ENCODE measurements at places on chromosomes 13 and 19.
A peak's percentile ranks its signal among the peaks of the same experiment; 100 is the strongest.

- DNase-seq, result no peak
Measured at GRCh38 chr13:99686157-99686572, 184.9 kb downstream of the TM9SF2 start.

DNA sequence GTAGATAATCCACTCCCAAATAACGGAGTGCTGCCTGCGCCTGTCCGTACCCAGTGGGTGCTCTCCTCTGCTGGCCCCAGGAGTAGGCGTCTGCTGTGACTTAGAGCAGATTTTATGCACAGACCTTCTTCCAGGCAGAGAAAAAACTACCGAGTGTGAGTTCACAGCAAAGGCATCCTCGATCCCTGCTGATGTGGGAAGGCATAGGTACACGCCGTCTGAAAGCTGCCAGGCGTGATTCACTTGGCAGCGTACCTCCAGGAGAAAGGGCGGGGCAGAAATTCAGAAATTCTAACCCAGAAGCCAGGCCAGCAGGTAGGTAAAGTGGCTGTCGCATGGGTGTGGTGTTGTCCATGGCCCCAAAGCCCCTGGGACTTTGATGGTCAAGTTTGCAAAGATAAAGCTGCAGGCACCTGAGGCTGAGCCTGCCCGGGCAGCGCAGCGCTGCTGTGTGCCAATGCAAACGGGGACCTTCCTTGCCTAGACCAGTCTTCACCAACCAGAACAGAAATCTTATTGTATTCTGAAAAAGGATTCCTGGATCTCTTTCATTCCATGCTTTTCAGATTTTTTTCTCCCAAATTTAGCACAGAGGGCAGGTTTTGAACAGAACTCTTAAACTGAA lies 36.3 kb downstream of the COL4A2 start:
- DNase-seq, result no peak

DNA sequence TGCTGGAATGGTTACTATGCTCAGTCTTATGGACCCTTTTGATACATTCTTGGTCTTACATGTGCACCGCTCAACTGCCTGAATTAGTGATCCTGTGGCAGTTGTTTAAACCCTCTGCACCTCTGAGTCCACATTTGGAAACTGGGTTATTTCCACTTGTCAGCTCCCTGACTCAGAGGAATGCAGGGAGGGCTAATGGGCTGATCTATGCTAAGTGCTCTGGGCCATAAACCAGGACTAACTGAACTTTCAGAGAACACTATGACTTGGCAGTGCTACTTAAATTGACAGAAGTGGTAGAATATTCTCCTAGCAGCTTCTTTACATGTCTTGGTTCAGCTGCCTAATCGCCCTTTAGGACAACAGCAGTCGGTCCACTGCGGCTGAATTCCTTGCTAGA lies 26.8 kb upstream of the MED4 start:
- DNase-seq, result no peak

DNA sequence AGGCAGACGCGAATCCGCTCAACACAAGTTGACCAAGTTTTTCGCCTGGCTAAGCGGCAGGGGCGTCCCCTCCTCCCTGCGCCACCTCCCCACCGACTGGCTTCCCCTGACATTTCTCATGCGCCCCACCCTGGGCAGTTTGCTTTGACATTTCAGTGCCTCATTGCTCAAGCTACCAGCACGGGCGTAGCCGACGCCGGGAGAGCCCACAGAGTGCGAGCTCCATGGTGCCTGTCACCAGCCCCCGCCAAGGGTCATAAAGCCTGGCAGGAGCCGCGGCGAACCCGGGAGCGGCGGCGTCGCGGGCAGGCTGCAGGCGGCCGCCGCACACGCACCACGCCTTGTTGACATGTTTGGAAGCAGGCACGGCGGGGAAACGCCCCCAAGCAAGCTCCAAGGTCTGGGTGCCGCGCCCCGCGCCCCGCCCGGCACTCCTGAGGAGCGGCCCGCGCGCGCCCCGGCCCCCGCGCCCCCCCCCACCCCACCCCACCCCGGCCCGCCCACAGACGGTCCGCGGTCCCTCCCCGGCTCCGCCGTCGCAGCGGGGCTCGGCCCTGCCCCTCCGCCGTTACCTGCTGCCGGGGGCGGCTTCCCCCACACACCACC lies 601 bp downstream of the FBXL3 start:
- DNase-seq, result peak; percentile 72

GRCh38 chr19:4647676-4648644 lies 8.6 kb downstream of the TNFAIP8L1 start:
- no peak for DNase-seq

DNA sequence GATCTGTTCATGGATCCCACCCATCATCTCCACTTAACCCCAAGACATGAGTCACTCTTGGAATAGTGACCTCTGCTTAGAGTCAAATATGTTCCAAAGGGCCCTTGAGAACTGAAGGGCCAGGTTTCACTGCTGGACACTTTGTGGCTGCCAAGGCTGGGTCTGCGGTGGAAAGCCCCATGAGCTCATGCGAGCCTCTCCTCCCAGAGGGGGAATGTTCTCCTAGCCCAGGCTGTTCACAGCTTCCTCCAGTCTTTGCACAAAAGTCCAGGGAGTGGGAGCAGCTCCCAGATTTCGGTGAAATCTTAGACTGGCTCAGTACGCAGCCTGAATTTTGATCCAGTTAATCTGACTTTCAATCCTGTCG lies 732 bp upstream of the DCLK1 start:
- no peak for DNase-seq

GRCh38 chr13:35925669-35926068 lies 205.5 kb downstream of the DCLK1 start:
- DNase-seq, result no peak

DNA sequence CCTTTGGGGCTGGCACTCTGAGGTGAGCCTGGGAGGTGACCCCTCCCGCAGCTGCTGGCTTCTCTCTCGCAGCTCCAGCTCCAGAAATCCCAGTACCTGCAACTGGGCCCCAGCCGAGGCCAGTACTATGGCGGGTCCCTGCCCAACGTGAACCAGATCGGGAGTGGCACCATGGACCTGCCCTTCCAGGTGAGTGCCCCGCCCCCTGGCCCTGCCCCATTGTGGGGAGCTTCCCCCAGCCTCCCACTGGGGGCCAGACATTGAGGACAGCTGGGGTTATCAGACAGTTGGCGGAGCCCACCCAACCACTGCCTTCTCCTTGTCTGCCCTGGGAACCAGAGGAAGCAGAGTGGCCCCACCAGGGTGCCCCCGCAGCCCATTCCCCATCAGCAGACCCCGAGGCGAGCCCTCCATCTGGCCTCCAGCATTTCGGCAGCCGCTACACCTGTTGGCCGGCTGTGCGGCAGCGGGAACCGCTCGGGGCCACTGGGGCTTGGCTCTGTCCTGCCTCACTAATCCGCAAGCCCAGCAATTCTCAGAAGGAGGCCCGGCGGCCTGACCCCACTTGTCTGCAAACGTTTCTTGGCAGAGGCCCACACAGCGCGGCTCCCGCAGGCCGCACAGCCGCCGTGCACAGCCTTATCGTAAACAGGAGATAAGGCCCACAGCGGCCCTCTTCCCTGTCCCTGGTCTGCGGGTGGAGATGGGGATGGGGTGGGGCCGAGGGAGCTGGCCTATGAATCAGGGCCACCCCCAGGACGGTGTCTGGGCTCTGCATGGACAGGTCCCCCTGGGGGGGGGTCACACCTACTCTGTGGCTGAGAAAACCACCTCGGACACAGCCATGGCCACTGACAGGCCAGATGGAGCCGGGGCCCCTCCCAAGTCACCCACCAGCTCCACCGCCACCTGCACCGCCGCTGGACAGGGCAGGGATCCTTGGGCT lies 48.0 kb downstream of the COMP start:
- no peak for DNase-seq

DNA sequence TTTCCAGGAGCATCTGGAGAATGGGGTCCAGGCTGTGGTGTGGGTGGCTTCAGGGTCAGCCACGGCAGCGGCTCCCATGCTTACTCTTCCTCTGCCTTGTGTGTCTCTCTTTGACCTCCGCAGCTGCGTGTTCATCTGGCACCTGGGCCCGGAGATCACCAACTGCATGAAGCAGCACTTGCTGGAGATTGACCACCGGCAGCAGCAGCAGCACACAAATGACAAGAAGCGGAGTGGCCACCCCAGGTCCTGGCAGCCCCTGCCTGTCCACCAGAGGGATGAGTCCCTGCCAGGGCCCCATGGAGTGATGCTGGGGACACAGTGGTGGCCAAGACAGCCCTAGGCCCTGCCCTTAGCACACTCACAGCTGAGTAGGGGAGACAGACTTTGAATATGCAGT lies 18.4 kb upstream of the OVOL3 start:
- DNase-seq, result no peak

DNA sequence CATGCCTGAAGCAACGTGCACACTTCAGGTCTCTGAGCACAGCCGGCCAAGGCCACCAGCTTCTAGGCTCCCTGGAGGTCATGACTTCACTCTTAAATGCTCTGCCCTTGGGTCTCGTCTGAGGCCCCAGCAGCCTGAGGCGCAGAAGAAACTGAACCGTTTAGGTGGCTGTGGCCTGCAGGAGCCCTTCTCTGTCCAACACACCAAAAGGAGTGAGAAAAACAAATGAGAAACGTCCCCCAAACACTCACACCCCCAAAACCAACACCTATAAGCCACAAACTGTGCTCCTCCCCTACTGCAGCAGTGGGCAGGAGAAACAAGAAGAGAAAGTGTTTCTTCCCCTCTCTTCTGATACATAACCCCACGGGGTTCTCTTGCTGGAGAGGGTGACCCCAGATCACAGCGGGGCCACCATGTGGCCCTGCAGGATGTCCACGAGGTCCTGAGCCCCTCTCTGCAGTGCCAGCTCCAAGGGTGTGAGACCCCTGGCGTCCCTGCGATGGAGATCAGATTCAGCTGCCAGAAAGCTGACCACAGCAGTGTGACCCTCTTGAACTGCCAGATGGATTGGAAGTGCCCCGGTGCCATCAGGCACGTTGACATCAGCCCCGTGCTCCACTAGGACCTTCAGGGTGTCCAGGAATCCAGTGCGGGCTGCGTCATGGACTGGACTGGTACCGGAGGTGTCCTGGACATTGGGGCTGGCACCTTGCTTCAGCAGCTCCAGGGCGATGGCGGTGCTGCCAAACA lies 1.0 kb upstream of the KRI1 start:
- DNase-seq, result peak; percentile 58

DNA sequence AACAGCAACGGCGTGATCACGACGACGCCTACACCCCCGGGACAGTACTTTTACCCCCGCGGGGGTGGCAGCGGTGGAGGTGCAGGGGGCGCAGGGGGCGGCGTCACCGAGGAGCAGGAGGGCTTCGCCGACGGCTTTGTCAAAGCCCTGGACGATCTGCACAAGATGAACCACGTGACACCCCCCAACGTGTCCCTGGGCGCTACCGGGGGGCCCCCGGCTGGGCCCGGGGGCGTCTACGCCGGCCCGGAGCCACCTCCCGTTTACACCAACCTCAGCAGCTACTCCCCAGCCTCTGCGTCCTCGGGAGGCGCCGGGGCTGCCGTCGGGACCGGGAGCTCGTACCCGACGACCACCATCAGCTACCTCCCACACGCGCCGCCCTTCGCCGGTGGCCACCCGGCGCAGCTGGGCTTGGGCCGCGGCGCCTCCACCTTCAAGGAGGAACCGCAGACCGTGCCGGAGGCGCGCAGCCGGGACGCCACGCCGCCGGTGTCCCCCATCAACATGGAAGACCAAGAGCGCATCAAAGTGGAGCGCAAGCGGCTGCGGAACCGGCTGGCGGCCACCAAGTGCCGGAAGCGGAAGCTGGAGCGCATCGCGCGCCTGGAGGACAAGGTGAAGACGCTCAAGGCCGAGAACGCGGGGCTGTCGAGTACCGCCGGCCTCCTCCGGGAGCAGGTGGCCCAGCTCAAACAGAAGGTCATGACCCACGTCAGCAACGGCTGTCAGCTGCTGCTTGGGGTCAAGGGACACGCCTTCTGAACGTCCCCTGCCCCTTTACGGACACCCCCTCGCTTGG lies 966 bp downstream of the JUNB start:
- peak; percentile 78 for DNase-seq

DNA sequence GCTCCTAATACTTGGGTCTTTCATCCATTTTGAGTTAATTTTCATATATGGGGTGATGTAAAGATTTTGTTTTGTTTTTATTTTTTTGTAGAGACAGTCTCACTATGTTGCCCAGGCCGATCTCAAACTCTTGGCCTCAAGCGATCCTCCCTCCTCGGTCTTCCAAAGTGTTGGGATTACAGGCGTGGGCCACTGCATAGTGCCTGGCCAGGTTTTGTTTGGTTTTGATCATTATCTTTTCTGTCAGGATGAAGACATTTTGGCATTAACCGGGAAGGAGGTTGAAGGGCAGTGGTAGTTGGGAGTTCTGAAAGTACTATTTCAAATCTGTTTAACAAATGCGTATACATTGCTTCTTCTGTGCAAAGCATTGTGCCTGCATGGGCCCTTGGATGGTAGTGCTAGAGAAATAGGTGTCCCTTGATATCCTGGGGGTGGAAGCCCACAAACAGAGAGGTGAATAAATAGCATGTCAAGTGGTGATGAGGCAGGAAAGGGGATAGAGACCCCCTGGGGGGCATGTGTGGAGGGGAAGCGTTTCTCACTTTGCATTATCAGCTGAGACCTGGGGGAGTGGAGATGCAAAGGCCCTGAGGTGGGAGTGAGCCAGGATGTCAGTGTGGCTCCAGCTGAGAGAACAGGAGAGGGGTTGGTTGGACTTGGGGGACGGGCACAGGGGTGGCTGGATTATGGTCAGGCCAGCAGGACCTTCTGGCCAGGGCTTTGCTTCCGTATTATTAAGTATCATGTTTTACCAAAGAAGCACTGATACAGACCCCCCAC lies 41.4 kb downstream of the GATAD2A start:
- DNase-seq, result no peak

- peak; percentile 9 for DNase-seq
Measured at GRCh38 chr19:40466985-40467734, at the start of gene SPTBN4. Gene SPTBN4, plus strand, starts transcription at chr19:40467001. Its CDS starts 5,621 bp downstream, at chr19:40472622.

Data from stimulated activated CD4-positive, alpha-beta T cell treated with anti-CD3 and anti-CD28 coated beads, Interleukin-2, amount 100 ng/mL, for 24 hours (primary cell).